ENCODE measurements at places on chromosomes 3 and 15.
A peak's percentile ranks its signal among the peaks of the same experiment; 100 is the strongest.

GRCh38 chr3:120203016-120203415 lies 82.0 kb downstream of the GPR156 start:
- peak; percentile 95 for DNase-seq

DNA sequence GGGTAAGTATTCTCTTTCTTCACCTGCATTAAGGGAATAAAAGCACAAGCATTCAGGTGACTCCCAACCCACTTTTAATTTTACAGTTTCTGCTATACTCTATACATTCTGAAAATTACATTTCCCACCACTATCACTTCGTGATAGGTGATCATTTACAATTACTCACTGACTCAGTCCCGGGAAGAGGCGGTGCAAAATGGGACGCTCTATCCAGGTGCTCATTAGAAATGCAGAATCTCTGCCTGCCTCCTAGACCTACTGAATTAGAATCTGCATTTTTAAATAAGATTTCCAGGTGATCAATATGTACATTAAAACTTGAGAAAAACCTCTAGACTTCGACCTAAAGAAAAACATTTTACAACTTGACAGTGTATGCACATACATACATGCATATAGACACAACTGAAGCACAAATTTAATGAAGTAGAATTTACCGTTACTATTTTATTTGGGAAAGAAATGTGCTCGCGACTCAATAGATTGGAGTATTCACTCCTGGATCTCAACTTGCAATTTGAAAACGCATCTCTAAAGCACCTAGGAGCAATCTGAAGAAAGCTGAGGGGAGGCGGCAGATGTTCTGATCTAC lies 598 bp upstream of the TGFBR2 start:
- DNase-seq, result no peak

GRCh38 chr15:90221246-90221900 lies 12.4 kb downstream of the CIB1 start:
- DNase-seq, result peak; percentile 94

GRCh38 chr15:70342554-70343548 lies 245.1 kb upstream of the TLE3 start:
- DNase-seq, result no peak

GRCh38 chr3:13217253-13217652 lies 144.0 kb upstream of the IQSEC1 start:
- no peak for DNase-seq

GRCh38 chr3:190265126-190265525 lies 57.1 kb downstream of the CLDN1 start:
- DNase-seq, result no peak

GRCh38 chr3:183394150-183394549 lies 34.3 kb downstream of the MCF2L2 start:
- no peak for DNase-seq

DNA sequence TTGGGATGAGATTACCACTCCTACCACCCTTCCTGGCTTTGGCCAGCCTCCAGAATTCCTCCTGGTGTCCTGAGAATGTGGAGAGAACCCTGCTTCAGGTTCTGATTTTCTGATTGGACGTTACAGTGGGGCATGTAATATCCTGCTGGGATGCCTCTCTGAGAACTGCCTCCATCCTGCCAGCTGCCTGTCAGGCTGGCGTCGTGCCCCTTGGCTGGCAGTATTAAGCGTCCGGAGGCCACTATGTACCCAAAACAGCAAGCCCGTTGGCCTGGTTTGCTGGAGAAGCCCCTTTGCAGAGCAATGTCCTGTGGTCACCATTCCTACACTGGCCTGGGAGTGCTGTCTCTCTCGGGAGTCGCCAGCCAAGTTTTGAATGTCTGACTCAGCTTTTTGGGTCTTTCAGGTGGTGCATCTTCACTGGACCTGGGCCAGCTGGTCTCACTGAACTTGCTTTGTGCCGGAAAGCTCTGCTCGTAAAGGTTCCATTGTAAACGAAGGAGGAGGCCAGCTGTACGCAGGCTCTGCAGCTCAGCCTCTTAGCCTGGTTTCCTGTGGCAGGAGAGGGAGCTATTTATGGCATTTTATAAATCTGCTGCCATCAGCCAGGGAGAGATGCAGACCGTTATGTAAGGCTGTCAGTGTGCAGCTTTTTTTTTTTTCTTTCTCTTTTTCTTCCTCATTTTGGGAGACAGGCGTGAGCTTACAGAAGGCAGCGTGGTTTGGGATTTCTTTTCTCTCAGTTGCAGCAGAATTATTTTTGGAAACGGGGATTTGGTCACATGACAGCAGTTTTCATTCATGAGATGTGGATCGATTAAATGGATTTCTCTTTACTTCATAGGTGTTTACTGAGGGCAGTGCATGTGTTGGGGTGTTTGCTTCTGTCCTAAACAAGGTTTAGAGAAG lies 19.0 kb upstream of the TRAK1 start:
- peak; percentile 84 for DNase-seq

DNA sequence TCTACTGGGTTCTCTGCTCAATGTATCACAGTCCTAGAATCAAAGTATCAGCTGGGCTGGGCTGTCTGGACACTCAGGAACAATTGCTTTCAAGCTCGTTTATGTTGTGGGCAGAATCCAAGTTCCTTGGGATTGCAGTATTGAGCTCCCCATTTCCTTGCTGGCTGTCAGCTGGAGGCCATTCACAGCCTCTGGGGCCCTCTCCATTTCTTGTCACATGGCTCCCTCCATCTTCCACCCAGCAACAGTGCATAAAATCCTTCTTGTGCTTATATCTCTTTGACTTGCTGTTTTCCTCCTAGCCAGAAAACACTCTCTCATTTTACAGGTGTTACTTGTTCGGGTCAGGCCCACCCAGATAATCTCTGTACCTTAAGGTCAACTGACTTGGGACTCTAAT lies 363.5 kb downstream of the IGSF11 start:
- no peak for DNase-seq

GRCh38 chr3:51970606-51971300 lies 3.1 kb downstream of the ABHD14B start:
- no peak for DNase-seq

- no peak for DNase-seq
These were observed 810 bp downstream of the TMEM62 start for GRCh38 chr15:43134157-43134635.

- DNase-seq, result no peak
These were observed 4.1 kb upstream of the CMTM7 start for GRCh38 chr3:32387512-32387911.

DNA sequence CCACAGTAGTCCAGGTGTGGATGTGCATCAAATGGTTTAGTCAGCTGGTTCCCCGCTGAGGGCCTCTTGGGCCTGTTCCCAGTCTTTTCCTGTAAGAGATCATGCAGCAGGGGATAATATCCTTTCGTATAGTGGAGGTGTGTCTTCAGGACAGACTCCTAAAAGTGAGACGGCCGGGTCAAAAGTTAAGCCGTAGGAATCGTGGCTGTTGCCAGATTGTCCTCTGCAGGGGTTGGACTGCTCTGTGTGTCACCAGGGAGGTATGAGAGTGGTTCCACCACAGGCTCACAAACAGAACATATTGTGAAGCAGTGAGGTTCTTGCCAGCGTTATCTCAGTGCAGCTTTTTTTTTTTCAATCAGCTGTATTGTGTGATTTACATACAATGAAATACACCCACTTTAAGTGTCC lies 95.0 kb downstream of the VGLL4 start:
- DNase-seq, result no peak

GRCh38 chr15:72824112-72824511 lies 40.6 kb upstream of the ADPGK start:
- DNase-seq, result no peak

- DNase-seq, result no peak
These were observed 12.3 kb downstream of the ETFA start for GRCh38 chr15:76298986-76299385.

DNA sequence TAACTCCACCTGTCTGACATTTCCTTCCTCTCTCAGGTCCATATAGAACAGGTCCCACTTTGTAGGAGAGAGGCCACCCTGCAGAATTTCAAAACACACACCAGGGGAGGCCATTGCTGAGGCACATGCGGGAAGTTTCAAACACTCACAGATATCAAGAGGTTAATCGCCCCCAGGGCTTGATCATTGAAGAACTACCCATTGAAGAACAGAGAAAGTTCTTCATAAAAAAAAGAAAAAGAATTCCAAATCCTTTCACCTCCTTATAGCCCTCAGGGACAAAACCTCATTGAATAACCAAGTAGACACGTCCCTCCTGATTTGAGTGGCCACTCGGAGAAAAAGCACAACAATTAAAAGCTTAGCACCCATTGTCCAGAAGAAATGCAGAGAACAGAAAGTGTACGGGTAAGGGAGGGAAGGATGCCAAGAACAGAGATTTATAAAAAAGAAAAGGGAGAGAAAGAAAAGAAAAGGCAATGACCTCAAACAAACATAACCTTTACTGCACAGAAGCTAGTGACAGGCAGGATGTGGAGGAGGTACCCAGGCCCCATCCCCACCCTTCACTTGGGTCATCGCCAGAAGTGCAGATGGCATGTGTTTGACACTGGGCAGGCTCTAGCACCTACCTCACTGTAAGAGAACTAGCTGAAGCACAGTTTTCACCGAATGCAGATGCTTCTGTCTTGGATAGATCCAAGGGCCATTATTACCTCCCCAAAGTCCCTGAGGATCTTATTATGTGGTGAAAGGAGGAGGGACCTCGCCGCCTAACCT lies 112.3 kb upstream of the HES1 start:
- DNase-seq, result no peak

DNA sequence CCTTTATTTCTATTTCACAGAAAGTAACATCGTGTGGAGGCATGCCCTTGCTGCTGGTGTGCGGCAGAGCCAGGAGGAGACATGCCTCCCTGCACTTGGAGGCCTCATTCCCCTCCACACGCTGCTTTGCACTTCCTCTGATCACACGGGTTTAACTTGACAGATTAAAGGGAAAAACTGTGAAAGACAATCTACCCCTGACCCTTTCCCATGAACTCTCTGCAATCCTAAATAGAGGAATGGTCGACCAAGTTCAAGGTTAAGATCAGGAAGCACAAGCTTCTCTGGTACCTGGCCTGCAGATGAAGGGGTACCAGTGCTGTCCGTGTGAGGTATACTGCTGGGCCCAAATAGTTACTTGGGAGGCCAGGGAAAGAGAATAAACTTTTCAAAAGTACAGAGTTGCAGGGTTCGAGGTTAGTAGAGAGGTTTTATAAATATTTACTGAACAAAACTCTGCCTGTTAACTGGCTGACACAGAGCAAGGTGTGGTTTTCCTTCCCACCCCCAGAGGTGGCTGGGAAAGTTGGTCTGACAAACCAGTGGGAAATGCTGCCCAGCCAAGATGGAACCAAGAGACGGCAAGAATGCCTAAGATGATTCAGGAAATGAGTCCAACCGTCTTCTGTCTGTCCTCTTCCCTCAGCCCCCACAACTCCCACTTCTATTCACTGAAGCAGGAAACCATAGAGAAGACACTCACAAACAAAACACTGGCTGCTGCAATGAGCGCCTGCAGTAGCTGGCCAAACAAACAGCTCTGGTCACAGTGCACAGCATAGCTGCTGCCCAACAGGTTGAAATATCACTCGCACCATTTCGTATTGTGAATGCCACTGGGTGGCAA lies 79.6 kb downstream of the IGF2BP2 start:
- DNase-seq, result no peak

GRCh38 chr3:150773616-150774192 lies 10.7 kb upstream of the SIAH2 start:
- DNase-seq, result no peak

DNA sequence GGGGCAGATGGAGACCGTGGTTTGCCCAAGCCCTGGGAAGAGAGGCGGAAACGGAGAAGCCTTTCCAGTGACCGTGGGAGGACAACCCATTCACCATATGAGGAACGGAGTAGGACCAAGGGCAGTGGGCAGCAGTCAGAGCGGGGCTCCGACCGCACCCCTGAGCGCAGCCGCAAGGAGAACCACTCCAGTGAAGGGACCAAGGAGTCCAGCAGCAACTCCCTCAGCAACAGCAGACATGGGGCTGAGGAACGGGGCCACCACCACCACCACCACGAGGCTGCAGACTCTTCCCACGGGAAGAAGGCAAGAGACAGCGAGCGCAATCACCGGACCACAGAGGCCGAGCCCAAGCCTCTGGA lies 2.0 kb downstream of the RBM15B start:
- no peak for DNase-seq

- DNase-seq, result no peak
These were observed 16.1 kb downstream of the TNIK start for GRCh38 chr3:171444001-171444690.

GRCh38 chr3:195888981-195889869 lies 19.1 kb downstream of the TNK2 start:
- DNase-seq, result no peak

Data from cardiac muscle cell (in vitro differentiated cells and primary cell).